ENCODE measurements at places on chromosomes 4 and X.

DNA sequence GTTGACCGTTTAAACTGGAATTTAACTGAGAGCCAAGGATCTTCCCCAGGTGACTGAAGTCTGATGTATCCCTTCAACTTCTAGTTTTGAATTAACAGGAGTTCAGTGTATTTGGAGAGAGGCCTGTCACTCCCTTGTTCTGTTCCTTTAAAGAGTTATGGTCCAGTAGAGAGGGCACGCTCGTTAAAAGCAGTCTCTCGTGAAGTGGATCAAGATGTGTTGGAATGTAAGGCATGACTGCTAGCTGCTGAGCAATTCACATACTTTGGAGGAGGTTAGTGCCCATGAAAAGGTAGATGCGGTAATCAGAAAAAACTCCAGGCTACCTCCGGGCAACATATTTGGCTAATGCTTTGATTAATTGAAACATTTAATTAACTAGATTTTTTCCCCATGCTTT is 65.7 kb downstream of the SHROOM2 start:
- DNase-seq = no peak

GRCh38 chr4:154507156-154507555 is 15.6 kb upstream of the DCHS2 start:
- no peak for DNase-seq

DNA sequence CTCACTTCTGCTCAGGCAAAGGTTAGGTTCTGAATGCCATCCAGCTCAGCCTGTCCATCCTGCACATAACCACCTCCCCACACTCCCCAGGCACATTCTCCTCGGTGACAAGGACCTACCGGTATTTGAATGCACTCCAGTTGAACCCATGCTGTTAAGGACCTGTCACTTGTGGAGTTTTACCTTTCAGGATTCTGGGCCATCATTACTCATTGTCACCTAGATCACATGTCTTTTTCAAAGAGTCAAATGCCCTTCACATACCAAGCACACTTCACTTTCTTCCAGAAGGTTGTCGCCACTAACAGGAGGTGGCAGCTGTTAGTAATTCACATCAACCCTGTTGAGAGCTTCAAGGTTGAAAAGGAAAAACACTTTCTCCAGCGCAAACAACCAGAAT is 218.3 kb downstream of the SOWAHB start:
- no peak for DNase-seq

DNA sequence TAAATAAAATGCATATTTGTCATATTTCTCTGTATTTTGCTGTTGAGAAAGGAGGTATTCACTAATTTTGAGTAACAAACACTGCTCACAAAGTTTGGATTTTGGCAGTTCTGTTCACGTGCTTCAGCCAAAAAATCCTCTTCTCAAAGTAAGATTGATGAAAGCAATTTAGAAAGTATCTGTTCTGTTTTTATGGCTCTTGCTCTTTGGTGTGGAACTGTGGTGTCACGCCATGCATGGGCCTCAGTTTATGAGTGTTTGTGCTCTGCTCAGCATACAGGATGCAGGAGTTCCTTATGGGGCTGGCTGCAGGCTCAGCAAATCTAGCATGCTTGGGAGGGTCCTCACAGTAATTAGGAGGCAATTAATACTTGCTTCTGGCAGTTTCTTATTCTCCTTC is 3.3 kb downstream of the HTT start:
- no peak for DNase-seq

DNA sequence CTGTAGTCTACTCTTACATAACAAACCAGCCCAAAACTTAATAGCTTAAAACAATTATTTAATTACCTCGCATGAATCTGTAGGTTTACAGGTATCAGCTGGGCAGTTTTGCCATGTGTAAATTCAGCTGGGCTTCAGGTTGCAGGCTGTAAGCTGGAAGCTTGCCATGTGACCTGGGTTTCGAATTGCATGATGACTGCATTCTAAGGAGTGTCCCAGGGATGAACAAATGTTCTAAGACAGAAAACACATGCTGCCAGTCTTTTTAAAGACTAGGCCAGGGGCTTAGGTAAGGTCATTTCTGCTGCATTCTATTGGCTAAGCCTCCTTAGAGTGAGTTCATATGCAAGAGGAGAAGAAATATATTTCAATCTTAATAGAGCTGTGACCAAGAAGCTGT is 44.8 kb downstream of the GRIA2 start:
- no peak for DNase-seq

DNA sequence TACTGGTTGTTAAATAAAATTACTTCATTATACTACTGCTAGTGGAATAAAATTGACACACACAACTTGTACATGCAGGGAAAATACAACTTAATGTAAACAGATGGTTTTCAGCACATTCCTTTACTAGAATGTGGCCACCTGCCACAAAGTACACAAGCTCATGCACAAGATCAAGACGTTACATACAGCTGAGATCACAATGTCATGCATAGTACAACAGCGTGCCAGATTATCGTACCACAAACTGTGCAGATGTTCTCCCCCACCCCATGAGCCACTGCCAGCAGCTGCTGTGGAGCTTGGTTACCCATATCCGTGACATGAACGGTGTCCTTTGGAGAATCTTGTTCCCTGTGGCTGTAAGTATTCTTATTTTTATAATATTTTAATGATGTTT is 27.7 kb downstream of the FBXO8 start:
- peak; percentile 0 for DNase-seq

GRCh38 chrX:19386679-19387078 is 43.0 kb downstream of the PDHA1 start:
- DNase-seq = no peak

DNA sequence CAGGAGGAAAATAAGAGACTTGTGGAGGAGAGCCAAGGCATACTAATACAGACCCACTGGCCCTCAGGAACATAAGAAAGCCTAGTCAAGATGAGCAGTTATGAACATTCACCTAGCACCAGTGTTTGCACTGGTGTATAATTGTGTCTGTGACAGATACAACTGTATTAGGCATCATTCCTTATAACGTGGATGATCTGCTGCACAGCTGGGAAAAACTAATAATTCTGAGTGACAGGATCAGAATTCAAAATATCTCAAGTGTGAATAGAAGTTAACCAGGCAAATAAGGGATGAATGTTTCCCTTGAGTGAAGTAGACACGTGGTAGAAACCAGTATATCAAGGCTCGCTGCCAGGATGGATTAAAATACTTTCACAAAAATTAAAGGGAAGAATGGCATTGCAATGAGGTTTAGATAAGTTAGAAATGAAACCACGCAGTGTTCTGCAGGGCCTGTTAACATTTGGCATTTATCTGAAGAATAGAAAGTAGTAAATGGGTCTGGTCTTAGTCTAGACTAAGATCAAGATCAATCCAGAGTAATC is 325.9 kb downstream of the EPHA5 start:
- DNase-seq = no peak

GRCh38 chr4:20496068-20496467 is 204.2 kb upstream of the PACRGL start:
- no peak for DNase-seq

GRCh38 chr4:39279416-39279815 is 86.7 kb downstream of the RFC1 start:
- DNase-seq = no peak

GRCh38 chrX:46792810-46793188 is 33.9 kb upstream of the SLC9A7 start:
- no peak for DNase-seq

GRCh38 chr4:152591876-152592275 is 56.0 kb upstream of the FBXW7 start:
- DNase-seq = no peak

- no peak for DNase-seq
These were observed 1.3 kb downstream of the RIPPLY1 start for GRCh38 chrX:106901781-106902219.

DNA sequence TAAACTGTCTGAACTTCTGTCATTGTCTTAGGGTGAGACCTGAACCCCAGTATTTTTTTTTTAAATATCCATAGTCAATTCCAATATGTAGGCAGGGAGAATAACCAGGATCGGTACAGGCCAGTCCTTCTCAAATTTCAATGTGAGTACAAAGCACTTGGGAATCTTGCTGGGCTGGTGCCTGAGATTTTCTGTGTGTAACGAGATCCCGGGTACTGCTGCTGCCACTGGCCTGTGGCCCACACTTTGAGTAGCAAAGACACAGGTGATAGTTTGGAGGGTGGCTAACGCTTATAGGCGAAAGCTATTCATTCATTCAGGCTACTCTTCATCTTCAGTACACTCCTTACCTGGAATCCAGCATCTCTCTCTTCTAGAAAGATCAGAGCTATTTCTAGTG is 923.6 kb upstream of the TENM3 start:
- no peak for DNase-seq

DNA sequence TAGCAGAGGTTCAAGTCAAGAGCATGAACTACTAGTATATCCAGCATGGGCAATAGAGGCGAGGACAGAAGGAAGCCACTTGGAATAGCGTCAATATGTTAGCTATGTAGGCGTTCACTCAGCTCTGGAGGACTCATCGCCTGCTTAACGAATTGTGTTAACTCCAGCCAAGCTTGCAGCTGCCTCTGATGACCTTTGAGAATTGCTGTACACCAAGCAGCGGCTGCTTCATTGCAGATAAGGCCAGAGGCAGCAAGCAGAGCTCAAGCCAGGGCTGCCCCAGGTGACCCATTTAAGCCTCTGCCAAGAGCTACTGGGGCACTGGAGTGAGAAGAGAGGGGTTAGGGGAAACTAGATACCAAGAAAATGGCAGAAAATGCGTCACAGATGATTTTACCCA is 160.2 kb upstream of the IGFBP7 start:
- DNase-seq = no peak

DNA sequence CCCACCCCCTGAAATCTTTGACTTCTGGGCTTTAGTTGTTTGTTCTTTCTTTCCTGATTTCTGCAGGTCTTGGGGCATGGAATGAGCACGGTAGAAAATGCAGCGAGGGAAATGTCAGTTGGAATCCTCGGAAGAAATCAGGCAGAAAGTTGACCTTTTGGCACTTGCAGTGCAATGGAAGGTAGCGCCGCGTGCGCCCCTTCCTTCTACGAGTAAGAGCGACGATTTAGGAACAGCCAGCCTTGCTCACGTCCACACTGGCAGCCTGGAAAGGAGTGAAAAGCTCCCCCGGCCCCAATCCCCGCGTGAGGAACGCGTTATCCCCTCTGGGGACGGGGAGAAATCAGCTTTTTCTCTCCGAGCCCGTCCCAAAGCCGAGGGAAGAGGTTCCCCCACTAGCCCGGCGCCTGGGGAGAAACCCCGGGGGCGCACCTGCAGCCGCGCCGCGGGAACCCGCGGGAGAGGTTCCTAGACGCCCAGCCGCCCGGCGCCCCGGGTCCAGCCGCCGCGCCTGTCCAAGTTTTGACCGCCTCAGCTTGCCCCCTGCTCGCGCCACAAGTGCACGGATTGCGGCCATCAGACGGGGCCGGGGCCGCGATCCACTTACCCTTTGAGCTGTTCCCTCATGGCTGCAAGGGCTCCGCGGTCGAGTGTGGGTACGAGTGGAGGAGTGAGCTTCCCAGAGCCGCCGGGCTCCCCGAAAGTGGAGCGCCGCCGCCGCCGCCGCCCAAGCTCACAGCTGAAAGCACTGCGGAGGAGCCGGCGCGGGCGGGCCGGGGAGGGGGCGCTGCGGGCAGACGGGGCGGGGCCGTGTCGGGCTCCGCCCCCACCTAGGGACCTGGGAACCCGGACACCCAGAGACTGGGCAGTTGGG is 194.6 kb upstream of the FTHL17 start:
- DNase-seq = peak; percentile 40

GRCh38 chr4:77093401-77093800 is 17.6 kb upstream of the CCNI start:
- no peak for DNase-seq

GRCh38 chrX:63453571-63453970 is 102.4 kb upstream of the SPIN4 start:
- no peak for DNase-seq
